Cerebellar nuclear complex (tissue), 1 donor: ENCODE measurements at places on chromosomes 12 and 14.

DNA sequence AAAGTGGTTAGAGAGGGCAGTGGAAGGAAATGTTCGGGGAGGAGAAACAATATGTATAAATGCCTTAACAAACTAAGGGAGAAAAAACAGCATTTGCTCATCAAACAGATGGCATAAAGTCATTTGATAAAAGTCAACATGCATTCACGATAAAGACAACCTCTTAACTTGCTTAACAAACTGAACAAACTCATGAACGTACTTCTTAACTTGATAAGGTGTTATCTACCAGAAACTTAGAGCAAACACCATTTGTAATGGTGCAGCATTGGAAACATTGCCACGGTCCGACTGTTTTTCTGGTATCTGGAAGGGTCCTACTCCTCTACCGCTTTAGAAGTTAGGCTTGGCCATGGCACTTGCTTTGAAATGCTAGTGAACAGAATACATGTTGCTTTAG is 4.2 kb upstream of the RPS6KL1 start:
- DNase-seq: no peak

- DNase-seq: no peak
Observed at GRCh38 chr12:75591628-75592027, 80.2 kb upstream of the KRR1 start.

- no peak for DNase-seq
Observed at GRCh38 chr12:69163681-69164362, 75.5 kb upstream of the CPSF6 start.

DNA sequence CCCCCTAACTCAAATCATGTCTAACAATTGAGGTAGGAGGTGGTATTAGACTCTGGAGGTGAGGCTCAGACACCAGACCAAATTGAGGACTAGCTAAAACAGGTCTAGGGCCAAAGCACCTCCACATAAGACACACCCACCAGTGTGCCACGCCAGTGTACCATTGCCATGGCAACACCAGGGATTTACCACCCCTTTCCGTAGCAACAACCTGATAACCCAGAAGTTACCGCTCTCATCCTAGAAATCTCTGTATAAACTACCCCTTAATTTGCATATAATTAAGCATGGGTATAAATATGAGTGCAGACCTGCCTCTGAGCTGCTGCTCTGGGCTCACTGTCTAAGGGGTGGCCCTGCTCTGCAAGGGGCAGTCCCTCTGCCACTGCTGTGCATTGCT is 57.4 kb upstream of the PPP2R5C start:
- DNase-seq: no peak

DNA sequence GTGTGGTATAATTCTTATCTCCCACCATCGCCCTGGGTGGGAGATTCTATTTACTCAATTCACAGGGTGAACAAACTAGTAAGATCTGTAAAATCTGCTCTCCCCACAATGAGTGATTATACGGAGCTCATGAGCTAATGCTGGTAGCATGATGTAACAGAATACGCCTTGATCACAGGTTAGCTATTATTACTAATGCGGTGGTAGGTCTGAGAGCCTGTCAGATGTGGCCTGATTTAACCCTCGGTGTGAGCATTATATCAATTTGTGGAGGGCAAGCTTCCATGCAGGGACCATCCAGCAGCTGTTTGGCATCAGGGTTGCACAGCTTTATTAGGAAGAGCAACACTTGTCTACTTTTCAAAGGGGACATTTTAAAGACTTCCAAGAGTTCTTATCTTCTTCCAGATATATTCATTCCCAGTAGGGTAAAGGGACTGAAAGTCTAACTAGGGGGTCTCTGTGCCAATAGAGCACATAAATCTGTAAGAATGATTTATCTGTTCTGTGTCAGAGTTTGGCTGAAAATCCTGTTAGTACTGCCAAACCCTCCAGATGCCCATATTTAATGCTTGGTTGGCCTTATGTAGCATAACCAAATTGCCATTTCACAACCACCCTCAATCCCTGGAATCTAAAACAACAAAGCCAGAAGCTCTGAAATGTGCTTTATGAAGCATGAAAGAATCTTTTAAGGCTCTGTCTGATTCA is 18.7 kb downstream of the TSHR start:
- DNase-seq: no peak

DNA sequence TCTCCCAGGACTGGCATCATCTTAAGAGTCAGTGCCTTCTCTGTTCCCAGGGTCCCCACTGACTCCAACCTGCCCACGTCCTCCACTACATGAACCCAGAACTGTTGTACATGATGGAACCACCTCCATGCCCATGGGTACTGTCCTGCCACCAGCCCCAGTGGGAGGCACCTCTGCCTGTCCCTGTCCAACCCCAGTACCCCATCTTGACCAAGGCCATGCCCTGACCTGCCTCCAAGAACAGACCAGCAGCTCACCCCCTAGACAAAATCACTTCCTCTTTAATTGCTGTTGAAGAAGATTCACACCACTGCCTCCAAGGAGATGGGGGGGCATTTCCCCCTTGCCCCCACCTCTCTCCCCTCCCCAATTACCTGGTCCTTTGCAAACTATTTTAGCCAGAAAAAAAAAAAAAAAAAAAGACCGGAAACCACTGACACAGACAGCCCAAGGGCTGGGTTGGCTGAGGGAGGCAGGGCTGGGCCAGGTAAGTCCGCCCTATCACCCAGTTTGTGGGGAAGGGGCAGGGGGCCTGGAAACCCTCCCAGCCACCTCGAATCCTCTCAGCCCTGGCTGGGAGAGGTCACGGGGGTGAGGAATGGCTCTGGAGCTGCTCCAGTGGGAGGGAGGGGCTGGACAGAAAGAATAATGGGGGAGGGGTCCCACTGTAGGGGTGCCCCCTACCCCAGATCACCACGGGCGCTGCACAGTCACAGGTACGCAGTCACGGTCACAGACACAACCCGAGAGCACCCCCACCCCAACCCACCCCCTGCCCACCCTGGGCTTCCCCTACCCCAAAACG is 13.4 kb downstream of the AGAP2 start:
- no peak for DNase-seq

DNA sequence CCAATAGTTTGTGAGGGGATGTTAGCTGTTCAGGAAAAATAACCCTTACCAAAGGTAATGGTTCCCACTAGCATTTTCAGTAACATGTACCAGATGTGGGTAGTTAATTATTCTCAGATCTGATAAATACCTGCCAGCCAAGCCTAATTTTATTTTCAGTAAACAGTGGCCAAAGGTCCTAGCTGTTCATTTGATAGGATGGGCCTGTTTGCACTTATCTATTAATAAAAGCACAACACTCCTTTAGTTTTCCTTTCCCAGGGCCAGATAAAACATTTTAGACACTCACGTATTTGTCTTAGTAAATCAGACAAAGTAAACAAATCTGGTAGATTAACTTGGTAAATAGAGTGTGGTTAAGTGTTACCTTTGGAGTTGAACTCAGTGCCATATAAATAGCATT is 345.1 kb downstream of the RAD51B start:
- no peak for DNase-seq

- DNase-seq: no peak
Observed at GRCh38 chr12:5554711-5555110, 122.8 kb downstream of the NTF3 start.

DNA sequence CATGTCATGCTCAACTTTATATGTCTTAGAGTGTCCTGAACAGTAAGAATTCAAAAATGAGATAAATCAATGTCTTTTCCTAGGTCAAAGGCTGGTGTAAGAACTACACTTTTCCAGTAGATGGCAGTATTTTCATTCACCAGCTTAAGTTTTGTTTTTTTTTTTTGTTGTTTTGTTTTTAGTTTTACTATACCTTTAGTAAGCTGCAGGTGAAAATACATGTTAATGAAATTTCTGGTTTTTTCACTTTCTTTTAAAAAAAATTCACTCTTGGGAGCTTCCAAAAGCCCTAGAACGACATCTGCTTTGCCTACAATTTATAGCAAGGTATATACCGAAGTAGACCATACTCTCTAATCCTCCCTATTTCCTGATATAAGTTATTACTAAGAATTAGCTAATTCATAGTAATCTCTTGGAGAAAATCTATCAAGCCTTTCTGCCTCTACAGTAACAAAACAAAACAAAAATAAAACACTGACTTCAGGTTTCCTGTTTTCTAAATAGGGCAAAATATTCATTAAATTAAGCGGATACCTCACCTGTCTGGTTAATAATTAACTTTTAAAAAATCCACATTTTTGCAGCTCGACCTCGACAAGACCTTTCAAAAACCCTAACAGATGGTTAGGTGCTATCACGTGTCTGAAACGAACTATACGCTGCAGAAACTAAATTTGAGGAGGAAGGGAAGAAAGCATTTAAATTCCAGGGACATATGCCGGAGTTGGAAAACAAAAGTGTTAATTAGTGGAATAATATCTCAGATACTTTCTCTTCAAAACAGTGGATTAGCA is 2.7 kb upstream of the SAMD4A start:
- no peak for DNase-seq

- no peak for DNase-seq
Observed at GRCh38 chr14:65002586-65003210, 16.0 kb downstream of the FNTB start.
